Right lung (tissue), 10 donors: ENCODE measurements at places on chromosomes 12 and 14.

- DNase-seq = no peak
These were observed 150.2 kb downstream of the ADGRD1 start for GRCh38 chr12:131103669-131104462.

DNA sequence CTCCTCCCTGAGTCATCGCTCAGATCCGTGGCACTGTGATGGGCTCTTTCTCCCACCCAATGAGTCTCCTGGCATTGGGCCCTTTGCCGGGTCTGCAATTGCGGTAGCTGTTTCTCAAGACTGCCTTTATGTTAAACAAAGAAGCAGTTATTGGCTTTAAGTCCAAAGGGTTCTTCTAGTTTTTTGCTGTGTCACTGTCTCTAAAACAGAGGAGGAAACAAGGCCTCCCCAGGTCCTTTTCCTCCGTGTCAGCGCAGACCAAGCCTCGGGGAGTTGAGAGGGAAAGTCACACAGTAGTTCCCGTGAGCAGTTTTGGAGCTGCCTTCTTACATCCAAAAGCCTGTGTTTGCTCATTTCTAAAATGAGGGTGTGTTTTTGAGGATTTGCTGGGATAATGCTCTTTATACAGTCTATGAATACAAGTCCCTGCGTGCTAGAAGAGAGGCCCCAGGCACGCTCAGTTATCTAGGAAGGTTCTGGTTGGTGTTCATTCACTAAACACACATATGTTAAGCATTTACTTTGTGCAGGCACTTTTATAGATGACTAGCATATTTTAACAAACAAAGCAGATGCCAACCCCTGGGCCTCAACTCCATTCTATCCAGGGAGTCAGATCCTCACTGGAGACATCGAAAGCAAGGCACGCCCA lies 126.0 kb upstream of the PZP start:
- DNase-seq = no peak

- DNase-seq = no peak
These were observed 35.3 kb downstream of the GAS2L3 start for GRCh38 chr12:100608776-100609175.

DNA sequence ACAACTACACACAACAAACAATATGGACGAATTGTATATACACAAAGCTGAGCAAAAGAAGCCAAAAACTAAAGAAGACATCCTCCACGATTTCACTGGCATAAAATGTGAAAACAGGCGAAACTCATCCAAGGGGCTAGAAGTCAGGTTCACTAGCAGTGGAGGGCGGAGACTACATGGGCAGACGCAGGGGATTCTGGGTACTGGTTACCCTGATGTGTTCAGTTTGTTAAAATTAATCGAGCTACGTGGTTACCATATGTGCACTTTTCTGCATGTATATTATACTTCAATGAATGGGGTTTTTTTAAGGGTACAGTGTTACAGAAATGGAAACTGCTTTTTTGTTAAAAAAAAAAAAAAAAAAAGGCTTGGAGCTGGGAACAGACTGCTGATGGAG lies 12.3 kb downstream of the KDM2B start:
- no peak for DNase-seq

DNA sequence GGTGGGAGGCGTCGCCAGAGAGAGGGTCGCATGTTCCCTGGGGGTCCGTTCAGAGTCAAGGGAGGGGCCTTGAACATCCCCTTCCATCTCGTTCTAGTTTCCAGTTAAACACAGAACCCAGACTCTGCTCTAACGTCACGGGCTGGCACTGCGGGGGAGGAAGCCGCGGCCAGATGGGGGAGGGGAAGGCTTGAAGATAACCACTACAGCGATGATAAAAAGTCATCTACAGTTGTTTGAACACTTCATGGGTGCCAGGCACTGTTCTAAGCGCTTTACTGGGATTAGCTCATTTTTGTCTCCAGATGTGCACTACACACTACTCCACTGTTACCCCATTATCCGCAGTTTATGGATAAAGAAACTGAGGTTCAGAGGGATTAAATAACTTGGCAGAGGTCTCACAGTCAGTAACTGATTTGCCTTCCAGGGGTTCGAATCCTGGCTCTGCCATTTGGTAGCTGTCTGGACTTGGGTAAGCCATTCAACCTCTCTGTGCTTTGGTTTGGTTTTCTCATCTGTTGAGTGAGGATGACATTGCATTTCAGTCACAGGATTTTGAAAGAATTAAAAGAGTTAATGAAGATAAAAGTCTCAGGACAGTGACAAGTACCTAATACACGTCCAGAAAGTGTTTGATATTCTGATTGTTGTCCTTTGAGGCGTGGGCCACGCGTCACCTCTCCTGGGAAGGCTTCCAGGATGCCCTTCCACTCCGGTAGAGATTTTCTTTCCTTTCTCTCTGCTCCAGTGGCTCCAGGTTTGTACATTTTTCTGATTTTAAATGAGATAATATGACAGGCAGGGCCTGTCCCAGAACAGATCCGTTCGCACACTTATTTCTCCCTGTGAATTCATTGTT lies 798 bp upstream of the RASAL1 start:
- DNase-seq = no peak

DNA sequence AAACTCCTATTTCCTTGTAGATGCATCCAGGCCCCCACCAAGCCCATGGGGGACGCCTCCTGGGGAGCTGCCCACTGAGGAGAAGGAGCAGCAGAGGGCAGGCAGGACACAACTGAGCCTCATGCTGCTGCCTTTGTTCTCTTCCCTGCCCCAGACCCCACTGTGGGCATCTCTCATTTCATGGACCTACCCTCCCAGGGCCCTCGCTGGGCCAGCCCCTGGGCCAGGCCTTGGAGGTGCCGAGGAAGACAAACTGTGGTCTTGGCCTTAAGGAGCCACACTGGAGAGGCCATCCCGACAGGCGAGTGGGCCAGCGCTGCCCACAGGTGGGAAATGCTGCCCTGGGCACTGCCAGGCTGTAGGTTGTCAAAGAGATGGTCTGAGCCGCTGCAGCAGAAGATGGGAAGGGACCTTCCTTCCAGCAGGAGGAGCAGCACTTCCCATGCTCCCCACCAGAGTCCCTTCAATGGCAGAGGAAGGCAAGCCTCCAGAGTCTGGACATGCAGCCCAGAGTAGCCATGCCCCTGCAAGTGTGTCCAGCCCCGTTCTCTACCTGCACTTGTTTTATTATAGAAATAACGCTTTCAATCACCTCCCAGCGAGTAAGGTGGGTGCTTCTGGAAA lies 147.4 kb downstream of the BCL11B start:
- DNase-seq = no peak

DNA sequence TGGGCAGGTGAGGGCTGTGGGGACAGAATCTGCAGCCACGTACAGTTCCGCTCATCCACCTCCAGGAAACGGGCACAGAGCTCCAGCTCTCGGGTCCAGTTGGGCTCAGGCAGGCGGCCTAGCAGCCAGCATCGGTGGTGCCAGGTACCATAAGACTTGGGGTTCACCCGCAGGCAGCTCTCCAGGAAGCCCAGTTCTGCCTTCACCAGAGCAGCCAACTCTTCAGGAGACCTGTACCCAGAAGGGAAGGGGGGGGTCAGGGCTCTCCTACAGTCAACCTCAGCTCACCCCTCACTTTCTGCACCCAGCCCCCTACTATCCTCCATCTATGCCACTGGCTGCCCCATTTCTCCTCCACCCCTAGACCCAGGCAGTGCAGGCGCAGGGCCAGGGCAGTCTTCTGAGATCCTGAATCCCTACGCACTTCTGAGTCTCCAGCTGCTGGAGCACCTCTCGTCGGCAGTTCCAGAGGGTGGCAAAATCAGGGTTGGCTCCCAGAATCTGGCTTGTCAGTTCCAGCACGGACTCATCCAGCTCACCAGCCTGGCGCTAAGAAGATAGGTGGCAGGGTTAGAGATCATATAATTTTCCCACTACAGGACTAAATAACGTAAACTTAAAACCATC lies 1.4 kb downstream of the RABGGTA start:
- no peak for DNase-seq

GRCh38 chr14:95244587-95244986 lies 75.1 kb downstream of the CLMN start:
- no peak for DNase-seq

- DNase-seq = no peak
These were observed 365 bp upstream of the CCDC88C start for GRCh38 chr14:91417983-91418386.
